ENCODE measurements at places on chromosomes 4 and X.
A peak's percentile ranks its signal among the peaks of the same experiment; 100 is the strongest.

DNA sequence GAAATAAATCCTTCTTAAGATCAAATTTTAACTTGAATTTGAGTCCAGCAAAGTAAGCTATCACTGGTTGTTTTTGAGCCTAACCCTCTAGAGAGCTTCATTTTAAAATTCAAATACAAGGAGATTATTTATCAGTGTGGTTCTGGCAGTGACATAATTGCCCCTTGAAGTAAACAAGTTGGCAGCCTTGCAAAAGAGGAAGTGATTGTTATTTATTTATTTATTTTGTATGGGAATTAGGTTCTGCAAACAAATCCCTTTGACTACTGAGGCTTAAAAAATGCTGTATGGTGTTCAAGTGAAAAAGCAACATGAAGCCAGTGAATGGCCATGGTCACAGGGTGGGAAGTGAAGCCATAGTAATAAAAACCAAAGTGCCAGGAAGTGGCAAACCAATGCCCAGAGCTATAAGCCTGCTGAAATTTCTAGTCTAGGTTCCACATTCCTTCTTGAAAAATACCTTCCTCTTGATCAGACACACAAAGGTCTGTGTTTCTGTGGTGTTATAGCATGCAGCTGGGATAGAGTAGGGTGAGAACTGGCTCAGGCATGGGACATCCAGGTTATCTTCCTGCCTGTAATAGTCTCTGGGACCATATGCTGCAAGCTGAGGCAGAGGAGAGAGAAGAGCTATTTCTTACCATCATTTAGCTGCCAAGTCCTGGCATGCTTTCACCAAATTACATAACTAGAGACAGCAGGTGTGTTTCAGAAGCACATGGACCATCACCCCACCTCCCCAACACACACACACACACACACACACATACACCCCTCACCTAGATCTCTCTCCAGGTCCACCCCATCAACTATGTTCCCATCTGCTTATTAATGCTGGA lies 47.1 kb upstream of the TSPAN7 start:
- DNase-seq: peak; percentile 18

DNA sequence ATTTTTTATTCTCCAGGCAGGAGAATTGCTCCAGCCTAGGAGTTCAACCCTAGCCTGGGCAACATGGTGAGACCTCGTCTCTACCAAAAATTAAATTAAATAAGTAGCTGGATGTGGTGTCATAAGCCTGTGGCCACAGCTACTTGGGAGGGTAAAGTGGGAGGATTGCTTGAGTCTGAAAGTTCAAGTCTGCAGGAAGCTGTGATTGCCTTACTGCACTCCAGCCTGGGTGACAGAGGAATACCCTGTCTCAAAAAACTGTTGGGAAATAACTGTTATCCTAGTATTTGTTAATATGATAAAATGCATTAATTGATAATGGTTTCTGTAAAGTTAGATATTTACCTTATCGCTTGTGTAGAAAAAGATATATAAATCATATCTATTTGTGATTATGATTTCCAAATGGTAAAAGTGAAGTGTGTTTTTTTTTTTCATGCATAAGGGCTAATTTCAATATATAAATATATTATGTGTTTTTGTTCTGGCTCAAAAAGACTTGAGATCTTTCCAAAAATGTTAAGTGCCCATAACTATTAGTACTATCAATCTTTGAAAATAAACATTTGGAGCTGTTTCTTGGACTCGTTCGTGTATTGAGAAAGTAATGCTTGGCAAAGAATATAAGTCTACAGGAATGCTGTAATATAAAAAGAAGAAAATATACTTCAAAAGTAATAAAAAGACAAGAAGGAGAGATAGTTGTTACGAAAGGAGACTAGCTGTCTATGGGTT lies 396.6 kb downstream of the ADGRL3 start:
- DNase-seq: no peak

DNA sequence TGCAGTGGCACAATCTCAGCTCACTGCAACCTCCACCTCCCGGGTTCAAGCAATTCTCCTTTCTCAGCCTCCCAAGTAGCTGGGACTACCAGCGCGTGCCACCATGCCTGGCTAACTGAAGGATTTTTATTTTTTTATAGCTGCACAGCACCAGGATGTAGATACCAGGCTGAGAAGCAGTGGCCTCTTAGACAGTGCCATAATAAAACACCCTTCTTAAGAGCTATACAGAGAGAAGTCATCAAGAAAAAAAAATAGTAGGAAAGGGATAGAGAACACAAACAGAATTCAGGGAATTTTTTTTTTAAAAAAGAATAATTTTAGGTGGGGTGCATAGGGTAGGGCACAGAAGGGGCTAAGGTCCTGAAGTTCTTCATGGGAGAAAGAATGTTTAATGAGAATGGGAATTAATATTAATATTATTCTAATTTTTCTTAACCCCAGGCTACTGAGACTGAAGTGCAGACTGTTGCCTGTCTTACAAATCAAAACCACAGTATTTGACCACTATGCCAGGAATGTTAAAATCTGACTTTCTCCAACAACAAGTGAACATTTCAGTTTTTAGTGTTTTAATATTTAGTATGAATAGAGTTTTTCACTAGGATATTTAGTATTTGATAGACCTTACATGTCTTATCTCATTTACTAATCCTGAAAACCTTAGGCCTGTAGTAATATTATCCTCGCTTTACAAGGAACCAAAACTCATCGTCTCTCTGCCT lies 146.7 kb downstream of the KCNIP4 start:
- no peak for DNase-seq

DNA sequence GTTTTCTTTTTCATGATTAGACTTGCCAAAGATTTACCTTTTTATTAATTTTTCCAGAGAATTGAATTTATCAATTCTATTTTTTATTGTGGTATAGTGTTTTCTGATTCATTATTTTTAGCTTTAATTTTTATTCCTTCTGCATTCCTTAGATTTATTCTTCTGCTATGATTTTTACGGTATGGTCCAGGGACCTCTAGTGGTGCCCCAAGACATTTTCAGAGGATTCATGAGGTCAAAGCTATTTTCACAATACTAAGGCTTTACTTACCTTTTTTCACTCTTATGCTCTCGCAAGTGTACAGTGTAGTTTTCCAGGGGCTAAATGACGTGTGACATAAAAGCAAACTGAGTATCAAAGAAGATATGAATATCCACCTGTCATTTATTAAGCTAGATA lies 8.0 kb downstream of the RADX start:
- DNase-seq: no peak

- no peak for DNase-seq
Observed at GRCh38 chrX:97504431-97504830, 620.7 kb downstream of the RPA4 start.

GRCh38 chr4:132527817-132528216 lies 621.3 kb upstream of the PCDH10 start:
- no peak for DNase-seq

GRCh38 chrX:78375894-78376293 lies 48.5 kb upstream of the CYSLTR1 start:
- DNase-seq: peak; percentile 61
